ENCODE measurements at places on chromosomes 4 and X. TPM values are rescaled to one million over a fixed set of nuclear protein-coding genes. Genes with fewer than 3 reads are reported as not detected.

Gene ZFX
- 74.2 TPM for total RNA-seq

Gene CENPVL1
- total RNA-seq = not detected

Gene DOK7
- total RNA-seq = 2.7 TPM

Gene CT45A5
- not detected for total RNA-seq

Gene KLHL4
- 0.64 TPM for total RNA-seq

Gene ACE2
- total RNA-seq = 0.34 TPM

Gene CTSO
- total RNA-seq = 1.7 TPM

Gene IBSP
- total RNA-seq = not detected

Gene SSX3
- total RNA-seq = not detected

Gene POU3F4
- not detected for total RNA-seq

Gene BST1
- total RNA-seq = 0.14 TPM

Gene LPAR4
- total RNA-seq = not detected

Data from nasal cavity respiratory epithelium epithelial cell of viscerocranial mucosa (primary cell).